ENCODE measurements at places on chromosomes 4 and X. TPM values are rescaled to one million over a fixed set of nuclear protein-coding genes. Genes with fewer than 3 reads are reported as not detected.

Gene UGT2B11
- not detected for total RNA-seq

Gene SORBS2
- not detected for total RNA-seq

Gene KLHL5
- 36.7 TPM for total RNA-seq

Gene SHROOM4
- not detected for total RNA-seq

DNA sequence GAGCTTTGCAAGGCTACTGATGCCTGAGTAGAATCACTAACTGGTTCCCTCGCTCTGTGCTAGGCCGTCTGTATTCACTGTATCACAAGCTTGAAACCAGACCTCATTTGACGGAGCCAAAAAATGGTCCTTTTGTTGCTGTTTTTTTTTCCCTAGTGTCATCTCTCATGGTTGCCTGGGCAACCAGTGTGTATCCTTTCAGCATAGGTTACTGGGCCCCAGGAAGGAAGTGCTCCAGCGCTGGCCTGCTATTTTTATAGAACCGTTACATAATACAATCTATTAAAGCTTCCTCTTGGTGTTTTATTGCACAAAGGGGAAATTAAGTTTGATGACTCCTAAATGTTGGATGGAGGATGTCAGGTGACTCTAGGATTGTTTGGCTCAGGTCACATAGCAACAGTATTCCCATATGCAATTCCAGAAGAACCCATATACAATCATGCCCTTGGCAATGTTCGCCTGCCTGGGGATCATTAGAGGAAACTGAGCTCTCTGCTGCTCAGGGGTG lies 220.4 kb downstream of the SPRY1 start:
- peak; percentile 18 for DNase-seq

DNA sequence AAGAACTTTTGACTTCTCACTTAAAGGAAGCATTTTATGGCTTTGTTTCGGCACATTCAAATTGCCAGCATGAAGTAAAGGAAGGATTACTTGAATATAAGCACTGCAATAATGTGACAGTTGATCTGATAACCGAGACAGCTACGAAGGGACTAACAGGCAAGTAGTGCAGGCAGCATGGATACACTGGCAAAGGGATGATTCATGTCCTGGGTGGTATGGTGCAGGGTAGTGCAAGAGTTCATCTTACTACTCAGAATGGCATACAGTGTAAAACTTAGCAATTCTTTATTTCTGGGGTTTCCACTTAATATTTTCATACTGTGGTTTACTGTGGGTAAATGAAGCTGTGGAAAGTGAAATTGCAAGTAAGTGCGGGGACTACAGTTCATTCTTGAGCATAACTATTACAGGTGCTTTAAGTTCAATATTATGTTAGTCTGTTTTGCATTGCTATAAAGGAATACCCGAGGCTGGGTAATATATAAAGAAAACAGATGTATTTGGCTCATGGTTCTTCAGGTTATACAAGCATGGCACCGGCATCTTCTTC lies 611.8 kb downstream of the SPOCK3 start:
- no peak for DNase-seq

DNA sequence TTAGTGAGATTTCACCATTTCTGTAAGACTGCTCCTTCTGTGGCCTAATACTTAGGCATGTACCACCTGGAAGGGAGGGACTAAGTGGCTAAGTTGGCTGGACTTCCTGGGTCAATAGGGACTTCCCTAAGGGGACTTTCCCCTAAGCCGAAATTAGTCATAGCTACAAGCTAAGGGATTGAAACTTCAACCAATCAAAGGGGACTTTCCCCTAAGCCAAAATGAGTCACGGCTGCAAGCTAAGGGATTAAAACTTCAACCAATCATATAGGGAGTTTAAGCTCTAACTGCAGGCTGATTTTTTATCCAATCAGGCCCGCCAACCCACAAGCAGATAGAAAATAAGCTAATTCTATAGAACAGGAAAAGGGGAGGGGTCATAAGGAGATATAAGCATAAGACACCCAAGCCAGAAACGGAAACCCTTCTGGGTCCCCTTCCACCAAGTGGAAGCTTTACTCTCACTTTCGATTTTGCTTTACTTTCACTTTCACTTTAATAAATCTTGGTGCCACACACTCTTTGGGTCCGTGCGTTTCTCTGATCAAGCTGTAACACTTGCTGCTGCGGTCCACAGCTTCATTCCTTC lies 382.8 kb downstream of the KLHL4 start:
- no peak for DNase-seq

Gene SMIM10L2A
- total RNA-seq = 0.45 TPM

GRCh38 chr4:89737888-89738287 lies 99.1 kb downstream of the SNCA start:
- DNase-seq = no peak

Gene ATP1B4
- not detected for total RNA-seq

DNA sequence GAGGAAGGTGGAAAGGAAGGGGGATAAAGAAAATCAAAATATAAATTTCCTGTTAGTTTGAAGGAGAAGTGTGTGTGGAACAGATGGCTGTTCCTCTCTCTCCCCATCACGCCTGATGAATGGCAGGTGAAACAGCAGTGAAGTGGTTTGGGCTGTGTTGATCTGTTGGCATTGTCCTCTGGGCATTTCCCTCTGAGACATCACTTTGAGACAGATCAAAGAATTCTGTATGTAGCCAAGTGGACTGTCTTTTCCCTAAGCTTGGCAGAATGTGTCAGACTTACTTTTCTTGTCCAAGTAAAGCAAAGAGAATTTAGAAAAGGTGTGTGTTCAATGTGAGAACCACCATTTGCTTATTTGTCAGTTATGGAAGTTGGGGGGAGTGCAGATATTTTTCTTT lies 47.5 kb downstream of the SEPTIN11 start:
- DNase-seq = no peak

Gene PLS3
- total RNA-seq = 0.63 TPM

DNA sequence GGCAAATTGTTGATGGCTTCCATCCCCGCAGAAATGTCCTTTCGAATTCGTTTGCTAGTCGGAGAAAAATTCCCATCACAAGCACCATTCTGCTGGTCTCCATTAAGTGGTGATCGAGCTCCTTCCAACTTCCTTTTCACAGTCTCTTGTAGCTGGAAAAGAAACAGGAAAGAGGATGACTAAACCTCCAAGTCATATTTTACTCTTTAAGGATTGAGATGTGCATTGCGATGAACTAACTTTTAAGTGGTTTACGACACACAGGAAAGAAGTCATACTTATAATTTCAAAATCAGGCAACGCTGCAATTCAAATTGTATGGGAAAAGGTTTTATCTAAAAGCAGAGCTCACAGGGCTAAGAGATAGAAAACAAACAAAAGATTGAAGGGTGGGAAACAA lies 225.2 kb downstream of the MGST2 start:
- no peak for DNase-seq

DNA sequence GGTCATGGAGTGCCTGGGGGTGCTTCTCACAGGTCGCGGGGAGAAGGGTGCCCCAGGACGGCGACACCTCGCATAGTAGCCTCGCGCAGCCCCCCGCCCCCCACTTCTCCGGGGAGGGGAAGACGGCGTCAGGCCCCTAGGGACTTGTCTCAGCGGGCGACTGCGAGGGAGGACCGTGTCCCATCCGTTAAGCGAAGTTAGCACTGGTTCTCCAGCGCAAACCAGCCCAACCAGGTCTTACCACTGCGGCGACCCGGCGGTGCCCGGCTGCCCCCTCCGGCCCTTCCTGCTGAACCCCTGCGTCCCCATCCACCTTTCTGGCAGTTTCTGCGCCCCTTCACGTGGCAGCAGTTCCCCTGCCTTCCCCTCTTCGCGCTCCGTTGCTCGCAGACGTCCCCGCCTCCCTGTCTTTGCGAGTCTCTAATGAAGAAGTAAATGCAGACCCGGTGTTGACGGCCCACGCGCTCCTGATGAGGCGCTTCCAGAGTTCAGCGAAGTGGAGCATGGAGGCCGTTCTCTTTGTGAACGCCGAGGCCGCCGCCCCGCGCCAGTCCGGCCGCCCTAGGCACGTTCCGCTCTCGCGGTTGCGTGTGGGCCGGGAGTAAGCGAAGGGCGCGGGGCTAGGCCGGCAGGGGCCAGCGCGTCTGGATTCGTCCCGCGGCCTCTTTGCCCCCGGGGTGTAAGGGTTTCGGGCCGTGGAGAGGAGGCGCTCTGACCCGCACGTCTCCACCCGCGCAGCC lies 3.0 kb downstream of the SLIT2 start:
- no peak for DNase-seq

- peak; percentile 78 for DNase-seq
Measured at GRCh38 chrX:130170752-130171445, 863 bp upstream of the RAB33A start.

Gene MAD2L1
- 63.3 TPM for total RNA-seq

Gene DCX
- not detected for total RNA-seq

Gene AMBN
- total RNA-seq = not detected

Gene AWAT2
- total RNA-seq = not detected

GRCh38 chrX:31329298-31329697 lies 257.5 kb upstream of the FTHL17 start:
- DNase-seq = no peak

Measured in activated CD4-positive, alpha-beta memory T cell treated with anti-CD3 and anti-CD28 coated beads, Interleukin-2, amount 10 ng/mL, durations not matched to agents 7 days and 5 days (primary cell).